ENCODE measurements at places on chromosomes 3 and 15. TPM values are rescaled to one million over a fixed set of nuclear protein-coding genes. Genes with fewer than 3 reads are reported as not detected.

Gene CAMP
- not detected for total RNA-seq

Gene FSTL1
- total RNA-seq, result 69.8 TPM

Gene SEMA3F
- 183 TPM for total RNA-seq

Gene ERC2
- total RNA-seq, result 0.56 TPM

Gene ATP2C1
- total RNA-seq, result 50.4 TPM

Gene SI
- total RNA-seq, result not detected

Gene STAC
- total RNA-seq, result 0.85 TPM

Gene PRICKLE2
- total RNA-seq, result 9.2 TPM

Gene ADGRG7
- total RNA-seq, result not detected

Gene SNRPA1
- 71.4 TPM for total RNA-seq
